ENCODE measurements at places on chromosomes 16 and 17. TPM values are rescaled to one million over a fixed set of nuclear protein-coding genes. Genes with fewer than 3 reads are reported as not detected.

GRCh38 chr17:36740157-36740556 lies 138.8 kb downstream of the MRM1 start:
- DNase-seq = no peak

DNA sequence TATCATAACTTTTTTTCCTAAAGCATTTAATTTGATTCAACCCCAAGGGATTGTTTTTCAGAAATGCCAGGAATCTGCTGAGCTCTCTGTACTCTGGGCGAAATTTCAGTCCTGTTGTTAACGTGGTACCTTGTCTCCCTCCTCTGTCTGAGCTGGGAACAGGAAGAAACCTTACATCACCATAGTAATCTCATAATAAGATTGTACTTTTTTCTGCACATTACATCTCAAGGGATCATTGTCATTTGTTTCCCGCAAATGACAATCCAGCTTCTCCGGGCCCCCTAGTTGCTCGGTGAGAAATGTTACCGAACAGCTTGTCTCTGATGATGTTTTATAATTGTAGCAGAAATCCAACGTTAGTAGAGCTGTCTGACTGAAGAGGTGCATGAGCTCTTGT lies 152.7 kb upstream of the ERCC4 start:
- DNase-seq = no peak

- DNase-seq = no peak
These were observed 7.6 kb downstream of the KRT24 start for GRCh38 chr17:40695874-40696472.

DNA sequence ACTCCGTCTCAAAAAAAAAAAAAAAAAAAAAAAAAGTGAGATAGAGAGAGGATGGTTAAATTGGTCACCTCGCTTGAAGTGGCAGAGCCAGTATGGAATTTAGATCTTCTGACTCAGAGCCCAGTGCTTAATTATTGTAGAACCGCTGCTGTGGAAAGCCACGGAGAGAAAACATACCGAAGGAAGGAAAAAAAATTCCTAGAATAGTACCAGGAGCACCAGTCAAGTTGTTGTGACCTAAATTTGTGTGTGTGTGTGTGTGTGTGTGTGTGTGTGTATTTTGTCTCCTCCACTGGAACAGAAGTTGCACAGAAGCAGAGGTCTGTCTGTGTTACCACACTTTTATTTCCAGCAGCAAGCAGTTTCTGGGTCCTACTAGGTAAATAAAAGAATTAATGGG lies 10.6 kb upstream of the NUP85 start:
- DNase-seq = no peak

Gene CCL14
- total RNA-seq = 21.8 TPM

DNA sequence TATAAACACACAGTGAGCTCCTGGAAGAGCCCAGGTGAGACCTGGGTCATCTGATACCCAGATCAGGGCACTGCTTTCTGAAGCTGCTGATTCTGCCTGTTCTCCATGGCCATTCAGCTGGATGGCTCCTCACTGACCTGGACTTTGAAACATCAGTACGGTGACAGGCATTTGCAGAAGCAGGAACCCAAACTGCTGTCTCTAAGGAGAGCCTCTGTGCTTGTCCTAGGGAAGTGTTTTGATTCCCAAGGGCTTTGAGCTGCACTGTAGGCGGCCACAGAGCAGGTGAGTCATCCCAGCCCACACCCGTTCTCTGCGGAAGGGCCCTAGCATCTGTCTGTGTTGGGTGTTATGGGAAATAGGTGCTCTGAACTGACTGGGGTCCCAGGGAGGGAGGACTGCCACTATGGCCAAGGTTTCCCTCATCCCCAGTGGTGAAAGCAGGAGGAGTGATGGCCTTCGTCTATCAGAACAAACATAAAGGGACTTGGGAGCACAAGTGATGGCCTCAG lies 60.7 kb upstream of the ADCY9 start:
- DNase-seq = no peak

All from pulmonary artery endothelial cell (primary cell).